Stimulated activated CD4-positive, alpha-beta T cell treated with anti-CD3 and anti-CD28 coated beads, Interleukin-15, amount 100 ng/mL, for 1 hour (primary cell): ENCODE measurements at places on chromosomes 4 and X.

- no peak for DNase-seq
These were observed 182.5 kb upstream of the GALNT7 start for GRCh38 chr4:172986114-172986513.

- DNase-seq = no peak
These were observed 26.9 kb downstream of the XK start for GRCh38 chrX:37712458-37712857.

DNA sequence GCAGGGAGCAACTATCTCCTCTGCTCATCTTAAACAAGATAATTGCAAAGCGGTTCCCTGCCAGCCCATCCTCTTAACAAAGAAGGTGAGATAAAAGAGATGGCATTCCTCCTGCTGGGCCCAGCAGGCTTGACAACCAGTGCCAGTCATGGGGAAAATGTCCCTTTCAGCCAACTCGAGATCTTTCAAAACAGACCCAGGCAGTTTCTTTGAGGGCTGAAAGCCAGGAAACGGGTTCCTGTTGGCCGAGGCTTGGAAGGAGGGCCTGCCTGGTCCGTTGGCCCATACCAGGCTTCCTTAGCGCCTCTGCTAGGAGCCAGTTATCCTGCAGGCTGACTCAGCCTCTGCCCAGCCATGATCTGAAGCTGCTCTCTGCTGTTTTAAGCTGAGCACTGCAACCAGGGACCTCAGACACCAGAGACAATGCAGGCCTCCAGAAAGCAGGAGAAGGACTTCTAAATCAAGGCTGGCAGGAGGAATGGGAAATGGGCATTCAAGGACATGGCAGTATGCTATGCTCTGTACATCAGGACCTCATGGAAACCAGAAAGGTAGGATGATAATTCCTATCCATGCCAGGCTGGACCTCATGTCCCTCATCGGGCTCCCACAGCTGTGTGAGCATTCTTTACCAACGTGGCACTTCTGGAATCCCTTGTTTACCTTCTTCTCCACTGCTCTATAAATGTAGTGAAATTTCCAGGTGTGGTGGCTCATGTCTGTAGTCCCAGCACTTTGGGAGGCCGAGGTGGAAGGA is 42.4 kb upstream of the SLC2A9 start:
- no peak for DNase-seq

GRCh38 chr4:11494232-11494631 is 65.5 kb upstream of the HS3ST1 start:
- no peak for DNase-seq

- no peak for DNase-seq
These were observed 782.2 kb upstream of the LCORL start for GRCh38 chr4:18803781-18804180.

DNA sequence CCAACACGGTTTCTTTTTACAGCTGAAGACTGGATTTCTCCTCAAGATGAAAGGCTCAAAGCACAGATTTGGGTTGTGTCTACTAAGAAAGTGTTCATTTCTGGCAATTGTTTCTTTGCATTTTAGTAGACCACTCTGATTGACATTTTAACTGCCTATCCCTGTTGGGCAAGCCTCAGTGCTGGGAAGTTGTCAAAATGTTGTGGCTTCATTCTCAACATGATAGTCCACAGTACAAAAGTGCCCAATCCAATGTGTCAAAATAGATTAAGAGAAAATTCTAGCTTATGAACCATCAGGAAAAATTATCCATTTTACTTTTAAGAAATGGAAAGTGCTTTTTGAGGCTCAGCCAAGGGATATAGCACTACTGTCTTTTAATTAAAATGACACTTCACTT is 323.9 kb upstream of the PRPS2 start:
- no peak for DNase-seq

GRCh38 chr4:156764145-156764544 is 207.5 kb downstream of the PDGFC start:
- no peak for DNase-seq

GRCh38 chr4:107115185-107115847 is 79.2 kb upstream of the DKK2 start:
- DNase-seq = no peak

DNA sequence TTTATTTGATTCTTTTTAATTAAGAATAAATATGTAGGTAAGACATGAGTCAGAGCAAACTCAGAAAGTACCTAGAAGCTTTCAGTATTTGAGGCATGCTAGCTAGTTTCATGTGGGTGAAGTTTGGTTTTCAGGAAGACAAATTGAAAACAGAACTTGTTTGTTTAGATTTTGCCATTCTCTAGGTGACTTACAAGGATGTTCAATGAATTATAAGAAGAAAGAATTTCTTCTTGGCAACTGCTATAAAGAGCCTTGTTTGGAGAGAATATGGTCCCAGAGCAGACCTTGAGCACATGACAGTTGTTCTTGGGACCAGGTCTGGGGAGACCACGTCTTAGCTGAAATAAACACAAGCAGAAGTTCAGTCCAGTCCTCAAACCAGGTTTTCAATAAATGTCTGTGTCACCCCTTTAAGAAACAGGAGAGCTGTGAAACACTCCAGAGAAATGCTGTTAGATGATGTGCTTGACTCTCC is 38.0 kb upstream of the IL21 start:
- no peak for DNase-seq

DNA sequence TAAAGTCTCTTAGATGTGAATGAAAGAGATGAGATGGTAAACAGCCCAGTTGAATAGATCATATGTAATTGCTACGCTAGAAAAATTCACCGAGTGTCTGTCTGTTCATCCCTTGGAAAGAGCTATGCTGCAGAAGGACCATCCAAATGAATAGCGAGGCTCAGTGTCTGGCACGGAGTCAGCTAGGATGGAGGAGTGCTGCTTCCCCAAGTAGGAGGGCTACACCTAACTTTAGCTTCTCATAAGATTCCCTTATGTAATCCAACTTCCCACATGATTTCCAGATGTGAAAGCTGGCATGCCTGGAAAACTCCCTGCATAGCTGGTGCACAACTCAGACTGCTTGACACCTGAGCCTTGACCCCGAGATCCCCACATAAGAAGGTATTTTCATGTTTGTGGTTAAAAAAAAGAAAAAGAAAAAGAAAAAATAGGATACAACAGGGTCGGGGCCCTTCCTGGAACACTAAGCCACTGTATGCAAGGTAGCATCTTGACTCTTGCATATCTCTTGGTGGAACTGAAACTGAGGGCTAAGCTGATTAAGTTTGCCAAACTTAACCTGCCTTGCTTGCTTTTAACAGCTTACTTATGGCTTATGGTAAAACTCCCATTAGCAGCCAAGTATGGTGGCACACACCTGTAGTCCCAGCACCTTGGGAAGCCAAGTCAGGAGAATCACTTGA is 82.3 kb downstream of the FREM3 start:
- DNase-seq = no peak
